Stimulated activated CD4-positive, alpha-beta T cell treated with anti-CD3 and anti-CD28 coated beads, Interleukin-1b, Interleukin-23, amount 100 ng/mL, for 1 hour (primary cell): ENCODE measurements at places on chromosomes 2 and 18.

GRCh38 chr2:211877061-211877460 lies 661.5 kb downstream of the ERBB4 start:
- no peak for DNase-seq

DNA sequence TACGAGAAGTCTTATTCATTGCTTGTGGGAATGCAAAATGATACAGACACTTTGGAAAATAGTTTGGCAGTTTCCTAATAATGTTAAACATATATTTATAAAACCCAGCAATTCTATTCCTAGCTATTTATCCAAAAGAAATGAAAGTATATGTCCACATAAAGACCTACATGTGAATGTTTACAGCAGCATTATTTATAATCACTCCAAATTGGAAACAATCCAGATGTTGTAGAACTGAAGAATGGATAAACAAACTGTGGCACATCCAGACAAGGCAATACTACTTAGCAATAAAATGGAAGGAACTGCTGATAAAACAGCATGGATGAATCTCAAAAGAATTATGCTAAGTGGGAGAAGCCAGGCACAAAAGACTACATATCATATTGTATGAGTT lies 19.3 kb downstream of the MRPL33 start:
- no peak for DNase-seq

- no peak for DNase-seq
Measured at GRCh38 chr2:241417626-241418025, 61.5 kb downstream of the FARP2 start.

- no peak for DNase-seq
Measured at GRCh38 chr2:32960647-32961403, 14.1 kb downstream of the LTBP1 start.

DNA sequence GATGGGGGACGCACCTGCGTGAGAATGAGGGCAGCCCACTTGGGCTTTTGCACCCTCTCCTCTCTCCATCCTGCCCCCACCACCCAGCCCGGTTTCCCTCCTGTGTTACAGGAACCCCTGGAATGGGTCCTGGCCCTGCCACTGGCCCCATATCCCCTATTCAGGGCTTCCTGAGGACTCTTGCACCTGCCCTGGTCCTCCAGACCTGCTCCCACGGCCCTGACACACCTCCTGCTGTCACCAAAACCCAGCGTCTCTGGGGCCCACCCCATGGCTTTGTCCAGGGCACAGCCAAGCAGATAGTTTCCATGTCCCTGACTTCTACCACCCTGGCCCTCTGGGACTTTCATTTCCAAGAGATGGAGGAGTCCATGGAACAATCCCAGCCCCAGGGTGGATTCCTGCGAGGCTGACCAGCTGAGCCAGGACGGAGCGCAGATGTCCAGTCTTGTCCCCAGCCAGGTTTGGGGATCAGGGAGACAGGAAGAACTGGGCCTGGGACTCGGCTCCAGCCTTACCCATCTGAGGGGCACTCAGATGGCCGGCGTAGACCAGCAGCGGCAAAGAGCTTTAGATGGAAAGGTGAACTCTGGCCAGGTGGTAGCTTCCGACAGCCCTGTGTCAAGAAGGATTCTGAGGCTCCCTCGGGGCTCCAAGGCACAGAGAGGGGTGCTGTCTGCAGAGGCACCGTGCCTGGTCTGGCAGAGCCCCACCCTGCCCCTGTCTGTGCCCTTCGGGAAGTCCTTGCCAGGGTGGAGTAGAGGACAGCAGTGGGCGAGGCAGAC lies 12.0 kb downstream of the GPR35 start:
- no peak for DNase-seq

DNA sequence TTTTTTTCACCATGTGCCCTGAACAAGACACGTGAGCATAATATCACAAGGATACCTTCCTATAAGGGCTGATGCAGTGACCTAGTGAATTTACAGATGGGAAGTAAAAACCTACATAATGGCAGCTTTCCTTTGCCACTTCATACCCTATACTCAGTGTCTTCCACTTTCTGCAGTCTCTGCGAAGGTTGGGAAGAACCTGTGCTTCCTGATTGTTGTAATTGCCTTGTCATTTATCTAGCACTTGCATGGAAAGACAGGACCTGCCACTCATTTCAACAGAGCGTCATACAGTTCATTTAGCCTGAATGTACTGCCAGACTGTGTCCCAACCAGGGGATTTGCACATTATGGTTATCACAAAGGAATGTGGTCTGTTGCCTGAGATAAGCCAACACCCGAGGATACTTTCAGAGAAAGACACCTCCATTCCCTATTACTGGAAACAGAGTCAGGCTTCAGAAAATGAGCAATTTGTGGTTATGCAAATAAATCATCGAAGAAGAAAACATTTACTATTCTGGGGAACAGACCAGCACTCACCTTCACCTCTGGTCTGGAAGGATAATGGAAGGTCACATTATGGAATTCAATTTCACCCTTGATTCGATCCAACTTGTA lies 55.0 kb downstream of the ABCB11 start:
- no peak for DNase-seq

GRCh38 chr2:31081492-31081891 lies 56.7 kb downstream of the GALNT14 start:
- no peak for DNase-seq

GRCh38 chr2:96142217-96143113 lies 2.8 kb downstream of the DUSP2 start:
- peak; percentile 68 for DNase-seq

DNA sequence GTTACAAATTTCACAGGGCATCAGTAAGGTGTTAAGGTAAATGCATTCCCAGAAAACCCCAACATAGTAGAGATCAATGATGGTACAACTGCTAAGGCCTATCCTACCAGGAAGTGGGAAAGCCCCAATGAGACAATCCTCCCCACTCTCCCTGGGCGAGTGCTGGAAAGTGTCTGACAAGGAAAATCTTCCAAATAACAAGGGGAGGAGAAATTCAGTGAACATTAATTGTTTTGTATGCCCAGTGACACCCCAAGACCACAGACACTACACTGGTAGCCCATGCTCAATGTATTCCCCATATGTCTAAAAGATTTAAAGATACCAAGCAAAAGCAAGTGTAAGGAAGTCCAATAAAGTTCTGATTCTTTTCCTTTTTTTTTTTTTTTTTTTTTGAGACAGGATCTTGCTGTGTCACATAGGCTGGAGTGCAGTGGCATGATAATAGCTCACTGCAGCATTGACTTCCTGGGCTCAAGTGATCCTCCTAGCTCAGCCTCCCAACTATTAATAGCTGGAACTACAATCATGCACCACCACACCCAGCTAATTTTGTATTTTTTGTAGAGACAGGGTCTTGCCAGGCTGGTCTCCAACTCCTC lies 24.7 kb downstream of the B4GALT6 start:
- no peak for DNase-seq

DNA sequence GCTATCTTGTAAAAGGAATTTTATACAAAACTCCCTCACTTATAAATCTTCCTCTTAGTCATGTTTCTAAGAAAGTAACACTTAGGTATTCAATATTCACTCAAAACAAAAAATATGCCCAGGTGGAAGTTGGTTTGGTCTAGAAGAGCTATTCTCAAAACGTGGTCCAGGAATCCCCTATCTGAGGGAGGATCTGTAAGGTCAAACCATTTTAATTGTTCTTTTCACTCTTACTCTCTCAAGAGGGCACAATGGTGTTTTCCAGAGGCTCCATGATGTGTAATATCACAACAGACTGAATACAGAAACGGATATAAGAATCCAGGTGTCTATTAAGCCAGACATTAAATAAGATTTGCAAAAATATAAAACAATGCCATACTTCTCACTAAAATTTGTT lies 9.9 kb downstream of the MOB1A start:
- DNase-seq: no peak

- no peak for DNase-seq
Measured at GRCh38 chr2:206231669-206232286, 42.7 kb upstream of the ZDBF2 start.

- no peak for DNase-seq
Measured at GRCh38 chr2:181085734-181086133, 105.3 kb downstream of the UBE2E3 start.

- no peak for DNase-seq
Measured at GRCh38 chr18:56977771-56978170, 169.1 kb upstream of the BOD1L2 start.

DNA sequence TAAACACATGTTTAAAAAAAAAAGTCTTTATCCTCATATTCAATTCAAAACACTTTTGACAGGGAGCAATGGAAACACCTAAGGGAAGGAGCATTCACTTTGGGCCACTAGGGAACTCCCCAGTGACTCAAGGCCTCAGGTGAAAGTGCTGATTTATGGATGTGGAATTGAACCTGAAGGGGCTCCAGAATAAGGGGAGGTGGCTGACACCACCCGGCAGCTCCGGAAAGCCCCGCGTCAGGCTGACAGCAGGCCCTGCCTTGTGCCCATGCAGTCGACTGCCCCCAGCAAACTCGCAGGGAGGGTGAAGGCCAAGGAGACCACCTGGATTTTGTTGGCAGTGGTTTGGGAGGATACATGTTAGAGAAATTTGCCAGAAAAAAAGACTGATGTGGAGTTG lies 275.3 kb upstream of the NCKAP5 start:
- DNase-seq: no peak

DNA sequence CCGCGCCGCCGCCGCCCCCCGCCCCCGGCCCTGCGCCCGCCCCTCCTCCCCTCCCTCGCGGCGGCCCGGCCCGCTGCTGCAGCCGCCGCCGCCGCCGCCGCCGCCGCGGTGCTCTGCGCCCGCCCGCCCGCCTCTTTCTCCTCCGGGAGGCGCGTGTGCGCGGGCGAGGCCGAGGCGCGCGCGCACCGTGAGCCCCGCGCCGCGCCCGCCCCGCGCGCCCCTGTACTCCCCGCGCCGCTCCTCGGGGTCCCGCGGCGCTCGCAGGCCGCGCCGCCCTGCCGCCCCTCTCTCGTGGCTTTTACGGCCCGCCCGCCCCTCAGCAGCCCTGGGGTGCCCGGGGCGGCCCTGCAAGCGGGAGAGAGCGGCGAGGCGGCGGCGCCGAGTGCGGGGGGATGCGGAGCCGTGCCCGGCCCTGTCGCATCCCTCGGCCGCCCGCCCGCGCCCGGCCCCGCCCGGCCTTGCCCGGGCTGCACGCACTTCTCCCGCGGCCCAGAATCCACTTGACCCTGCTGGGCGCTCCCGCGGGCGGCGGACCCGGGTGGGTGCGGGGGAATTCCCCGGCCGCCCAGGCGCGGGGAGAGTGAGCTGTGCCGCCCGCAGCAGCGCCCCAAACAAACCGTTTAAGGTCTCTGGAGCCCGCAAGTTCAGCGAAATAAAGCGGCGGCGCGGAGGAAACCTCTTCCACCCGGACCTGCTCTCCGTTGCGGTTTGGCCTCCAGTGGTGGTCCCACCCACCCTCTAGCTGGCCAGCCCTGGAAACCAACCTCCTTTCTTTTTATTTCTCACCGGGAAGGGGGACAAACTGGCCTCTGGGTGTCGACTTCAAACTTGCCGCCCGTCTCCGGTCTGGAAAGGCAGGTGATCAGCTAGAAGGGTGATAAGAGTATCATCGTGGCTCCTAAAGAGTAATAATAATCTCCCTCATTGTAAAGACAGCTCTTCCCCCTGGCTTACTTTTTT lies 37.4 kb downstream of the AFF3 start:
- no peak for DNase-seq

- DNase-seq: no peak
Measured at GRCh38 chr2:171436307-171436706, 2.3 kb downstream of the DCAF17 start.

DNA sequence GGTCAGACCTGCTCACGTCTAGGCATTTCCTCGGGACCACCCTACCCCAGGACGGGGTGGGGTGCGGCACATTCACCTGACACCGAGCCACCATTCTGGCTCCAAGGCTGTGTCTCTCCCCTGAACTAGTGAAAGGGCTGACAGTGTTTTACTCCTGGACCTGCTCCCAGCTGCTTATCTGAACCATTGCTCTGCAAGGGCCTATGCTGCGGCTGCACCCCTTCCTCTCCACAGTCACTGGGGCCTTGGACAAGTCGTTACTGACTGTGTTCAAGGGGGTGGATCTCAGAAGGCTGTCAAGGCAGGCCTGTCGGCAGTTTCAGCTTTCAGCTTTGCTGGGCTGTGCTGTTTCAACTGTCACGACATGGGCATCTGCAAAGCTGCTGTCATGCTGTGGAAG lies 11.7 kb downstream of the CREG2 start:
- no peak for DNase-seq

GRCh38 chr2:128617661-128618060 lies 299.0 kb upstream of the HS6ST1 start:
- no peak for DNase-seq

- DNase-seq: no peak
Measured at GRCh38 chr2:150572194-150572766, 84.8 kb upstream of the RND3 start.

- no peak for DNase-seq
Measured at GRCh38 chr2:144011553-144011952, 508.4 kb downstream of the ZEB2 start.

DNA sequence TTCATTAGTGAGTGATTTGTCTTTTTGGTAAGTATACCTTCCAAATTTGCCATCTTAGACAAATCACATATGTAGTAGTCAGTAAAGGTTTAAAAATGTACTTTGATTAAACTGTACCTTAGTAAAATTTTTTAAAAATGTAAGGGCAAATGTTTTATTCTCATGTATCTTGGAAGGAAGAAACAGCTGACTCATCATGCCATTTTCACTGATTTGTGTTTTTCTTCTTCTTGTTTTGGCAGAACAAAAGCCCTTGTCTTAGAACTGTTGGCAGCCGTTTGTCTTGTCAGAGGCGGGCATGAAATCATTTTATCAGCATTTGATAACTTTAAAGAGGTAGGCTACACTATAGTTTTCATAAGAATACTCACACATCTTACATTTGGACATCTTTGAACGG lies 136.5 kb downstream of the PRPF40A start:
- DNase-seq: no peak

GRCh38 chr2:168169097-168169745 lies 78.2 kb downstream of the STK39 start:
- no peak for DNase-seq

- no peak for DNase-seq
Measured at GRCh38 chr2:211941216-211941747, 597.3 kb downstream of the ERBB4 start.

DNA sequence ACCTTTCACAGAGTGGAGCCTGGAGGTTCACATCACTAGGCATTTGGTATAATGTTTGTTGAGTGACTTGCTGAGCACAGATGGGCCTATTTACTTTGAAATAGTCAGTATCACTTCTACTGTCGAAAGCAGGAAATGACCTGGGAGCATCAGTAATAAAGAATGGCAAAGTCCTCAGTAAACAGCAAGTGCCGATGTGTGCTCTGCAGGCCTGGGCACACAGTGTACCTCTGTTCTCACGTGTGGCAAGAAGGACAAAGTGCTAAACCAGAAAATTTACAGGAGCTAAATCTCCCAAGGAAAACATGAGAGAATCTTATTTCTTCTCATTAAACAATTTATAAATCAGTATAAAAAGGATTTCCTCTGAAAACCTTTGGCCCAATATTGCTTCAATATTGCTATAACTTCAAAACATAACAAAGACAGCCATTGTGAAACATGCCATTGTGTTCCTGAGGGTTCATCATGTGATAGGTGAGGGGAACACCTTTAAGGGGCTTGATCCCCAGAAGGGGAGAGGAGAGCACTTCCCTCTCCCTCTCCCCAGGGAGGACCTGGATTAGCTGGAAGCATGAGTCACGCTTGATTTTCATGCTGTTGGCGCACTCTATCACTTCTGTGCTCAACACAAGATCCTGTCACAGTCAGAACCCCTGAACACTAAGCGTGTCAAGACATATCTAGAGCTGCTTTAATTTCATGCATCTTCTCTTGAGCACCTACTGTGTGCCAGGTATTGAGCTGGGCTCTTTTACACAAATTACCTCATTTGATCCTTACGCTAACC lies 131.5 kb upstream of the SMAD2 start:
- no peak for DNase-seq

GRCh38 chr18:11719621-11720020 lies 30.6 kb downstream of the GNAL start:
- DNase-seq: no peak

GRCh38 chr2:43276962-43277391 lies 50.6 kb upstream of the ZFP36L2 start:
- DNase-seq: no peak
